ENCODE measurements at places on chromosomes 2 and 18. TPM values are rescaled to one million over a fixed set of nuclear protein-coding genes. Genes with fewer than 3 reads are reported as not detected.

DNA sequence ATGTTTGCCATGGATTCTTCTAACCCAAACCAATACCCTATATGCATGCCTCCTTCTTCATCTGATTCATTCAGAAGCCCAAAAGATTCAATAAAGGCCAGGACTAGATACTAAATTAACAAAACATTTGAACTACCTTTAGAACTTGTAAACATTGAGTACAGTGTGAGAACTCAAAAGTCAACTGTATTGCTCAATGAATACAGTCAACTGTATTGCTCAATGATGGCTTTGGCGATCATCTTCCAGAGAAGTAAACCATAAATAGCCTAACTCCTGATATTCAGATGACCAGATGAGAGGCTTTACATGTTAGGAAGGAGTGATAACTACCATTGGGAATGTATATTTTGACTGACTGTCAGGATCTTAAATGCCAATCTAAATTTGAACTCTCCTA is 206.5 kb upstream of the ITGA4 start:
- DNase-seq: no peak

DNA sequence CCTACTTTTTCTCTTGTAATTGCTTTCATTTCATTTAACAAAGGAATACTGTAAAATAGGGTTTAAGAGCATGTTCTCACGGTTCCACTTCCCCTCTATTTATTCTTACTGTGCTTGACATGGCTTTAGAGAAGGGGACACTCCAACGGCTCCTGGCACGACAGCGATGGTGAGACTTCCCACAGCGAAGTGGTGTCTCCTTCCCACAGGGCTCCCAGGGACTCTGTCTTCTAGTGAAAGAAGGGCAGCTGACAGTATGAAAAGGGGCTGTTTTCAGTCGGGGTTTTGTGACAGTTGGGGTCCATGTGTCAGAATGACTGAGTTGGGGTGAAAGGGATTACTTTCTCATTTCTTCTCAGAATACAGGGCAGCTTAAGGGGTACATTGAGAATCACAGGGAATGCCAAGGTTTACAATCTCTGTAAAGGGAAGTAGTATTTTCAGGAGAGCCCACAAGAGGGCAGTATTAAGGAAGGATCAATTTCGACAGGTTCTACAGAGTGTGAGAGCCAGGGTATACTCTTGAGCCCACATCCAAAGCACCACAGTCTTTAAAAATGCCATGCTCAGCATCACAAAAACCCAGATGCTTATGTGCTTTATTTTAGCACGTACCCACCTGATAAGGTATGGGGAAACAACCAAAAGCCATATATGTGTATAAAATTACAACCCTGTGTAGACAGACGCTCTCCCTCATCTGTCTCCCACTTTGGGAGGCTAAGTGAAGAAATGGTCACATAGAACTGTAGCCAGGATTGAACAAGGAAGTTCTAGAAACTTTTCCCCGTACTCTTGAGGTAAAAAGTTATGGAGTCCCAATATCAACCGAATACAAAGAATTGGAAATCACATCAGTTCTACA is 31.3 kb upstream of the RAPGEF4 start:
- peak; percentile 71 for DNase-seq

DNA sequence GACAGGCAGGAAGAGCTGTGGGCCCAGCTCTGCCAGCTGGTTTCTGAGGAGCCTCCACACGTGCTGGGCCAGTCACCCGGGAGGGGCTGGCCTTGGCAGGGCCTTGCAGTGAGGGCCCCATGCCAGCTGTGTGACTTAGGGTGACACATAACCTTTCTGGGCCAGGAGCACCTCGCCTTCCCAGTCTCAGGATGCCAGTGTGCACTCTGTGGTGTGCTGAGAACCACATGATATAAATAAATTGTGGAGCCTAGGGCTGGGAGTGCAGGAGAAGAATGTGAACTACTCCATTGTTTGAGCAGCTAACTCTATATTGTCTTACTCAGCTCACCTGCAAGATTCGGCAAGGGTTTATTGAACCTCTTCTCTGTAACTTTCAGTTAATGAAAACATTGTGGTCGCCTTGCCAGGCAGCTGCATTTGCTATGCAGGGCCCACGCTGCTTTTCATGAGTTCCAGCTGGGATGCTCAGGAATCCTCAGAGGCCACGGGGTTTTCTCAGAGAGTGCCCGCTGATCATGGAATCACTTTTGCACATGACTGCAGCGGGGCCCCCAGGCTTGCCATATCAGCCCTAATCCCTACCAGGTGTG is 222.3 kb downstream of the SH3RF3 start:
- DNase-seq: no peak

KLHL30 gene
- not detected for total RNA-seq

COL6A3 gene
- total RNA-seq: 0.86 TPM

All from A673 (cell line).